Aorta (tissue), 5 donors: ENCODE measurements at places on chromosomes 3 and 15.

DNA sequence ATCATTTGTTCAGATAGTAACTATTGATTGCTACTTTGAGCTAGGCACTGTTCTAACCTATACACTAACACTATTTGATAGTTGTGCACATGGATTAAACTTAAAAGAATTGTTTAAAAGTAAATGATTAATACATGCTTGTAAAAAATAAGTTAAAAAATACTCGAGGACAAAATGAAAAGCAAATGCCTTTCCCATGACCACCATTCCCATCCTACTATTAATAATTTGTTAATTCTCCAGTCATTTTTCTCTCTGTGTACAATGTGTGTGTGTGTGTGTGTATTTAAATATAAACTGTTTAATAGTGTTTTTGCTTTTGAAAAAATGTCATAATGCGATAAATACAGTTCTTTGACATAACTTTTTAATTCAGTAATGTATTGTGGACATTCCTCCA is 78.7 kb upstream of the KCNMB2 start:
- DNase-seq = no peak

DNA sequence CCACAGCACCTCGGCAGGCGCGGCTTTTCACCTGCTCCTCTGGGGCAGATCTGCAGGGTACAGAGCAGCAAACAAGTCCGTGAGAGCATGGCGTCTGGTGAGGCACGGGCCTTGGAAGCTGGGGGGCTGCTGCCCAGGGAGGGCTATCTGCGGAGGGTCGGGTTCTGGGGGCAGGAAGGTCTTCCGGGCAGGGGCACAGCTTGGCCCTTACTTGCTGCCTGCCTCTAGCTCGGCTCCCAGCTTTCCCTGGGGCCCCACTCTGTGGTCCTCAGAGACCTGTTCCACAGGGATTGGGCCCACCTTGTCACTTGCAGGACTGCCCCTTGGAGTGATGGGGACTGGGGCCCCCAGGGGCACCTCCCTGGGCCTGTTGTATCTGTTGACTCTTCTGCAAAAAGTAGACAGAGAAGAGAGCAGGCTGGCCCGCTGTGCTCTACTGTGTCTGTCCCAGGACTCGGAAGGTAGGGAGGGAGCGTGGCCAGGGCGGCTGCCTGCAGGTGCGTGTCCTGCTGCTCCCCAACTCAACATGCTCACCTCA is 84.1 kb downstream of the TBC1D2B start:
- no peak for DNase-seq

- no peak for DNase-seq
Measured at GRCh38 chr15:56960116-56960515, 41.7 kb downstream of the TCF12 start.

DNA sequence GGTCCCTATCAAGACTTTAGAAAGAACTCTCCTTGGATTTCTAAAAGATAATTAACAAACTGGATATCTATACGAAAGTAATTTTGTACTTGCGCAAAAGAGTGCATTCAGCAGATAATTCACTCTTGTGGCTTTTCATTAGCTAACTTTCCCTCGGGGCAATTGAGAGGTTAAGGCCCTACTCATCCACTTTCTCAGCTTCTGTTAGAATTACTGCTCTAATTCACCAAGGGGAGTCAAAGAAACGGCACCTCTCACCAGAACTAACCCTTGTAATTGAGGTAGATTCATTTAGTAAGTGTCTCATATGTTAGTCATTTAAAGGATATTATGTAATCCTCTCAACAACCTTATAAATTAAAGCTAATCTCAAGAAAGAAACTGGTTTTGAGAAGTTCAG is 22.5 kb upstream of the MB21D2 start:
- no peak for DNase-seq

- DNase-seq = no peak
Measured at GRCh38 chr3:180922242-180922641, 9.8 kb downstream of the FXR1 start.

DNA sequence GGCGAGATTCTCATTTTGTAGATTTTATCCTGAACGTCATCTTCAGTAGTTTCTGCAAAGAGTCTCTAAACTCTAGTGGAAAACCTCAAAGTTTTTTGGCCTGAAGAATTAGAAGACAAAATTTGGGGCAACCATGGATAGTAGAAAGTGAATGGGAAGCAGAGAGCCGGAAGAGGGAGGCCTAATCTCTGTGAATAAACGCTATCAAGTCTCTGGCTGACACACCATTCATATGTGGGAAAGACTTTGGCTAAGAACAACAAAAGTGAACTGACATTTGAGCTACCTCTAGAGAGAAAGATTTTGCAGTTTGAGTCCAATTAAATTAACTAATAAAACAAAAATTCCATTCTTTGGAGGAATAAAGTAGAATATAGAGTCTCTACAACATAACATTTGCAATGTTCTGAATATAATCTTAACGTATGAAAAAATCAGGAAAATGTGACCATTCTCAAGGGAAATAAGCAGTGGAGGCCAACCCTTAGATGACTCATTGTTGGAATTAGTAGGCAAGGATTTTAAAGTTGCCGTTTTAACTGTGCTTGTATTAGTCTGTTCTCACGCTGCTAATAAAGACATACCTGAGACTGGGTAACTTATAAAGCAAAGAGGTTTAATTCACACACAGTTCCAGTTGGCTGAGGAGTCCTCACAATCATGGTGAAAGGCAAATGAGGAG is 184.6 kb downstream of the C3orf38 start:
- DNase-seq = no peak

GRCh38 chr3:58421004-58421403 is 12.6 kb downstream of the PDHB start:
- no peak for DNase-seq

DNA sequence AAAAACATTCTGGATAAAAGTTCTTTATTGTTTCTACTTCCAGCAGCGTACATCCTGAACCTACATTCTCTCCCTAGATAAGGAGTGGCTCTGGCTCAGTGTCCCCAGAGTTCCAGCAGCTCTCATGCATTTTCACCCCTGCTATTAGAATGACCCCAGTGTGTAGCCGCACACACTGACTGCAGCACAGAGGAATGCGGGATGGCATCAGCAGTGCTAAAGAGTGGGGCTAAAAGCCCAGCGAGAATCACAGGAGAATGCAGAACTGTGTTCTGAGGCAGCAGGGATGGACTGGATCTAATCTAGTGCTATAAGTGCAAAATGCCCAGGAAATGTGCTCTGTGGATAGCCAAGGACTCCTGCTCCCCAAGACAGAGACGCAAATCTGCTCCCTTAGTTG is 66.4 kb upstream of the TJP1 start:
- DNase-seq = no peak

GRCh38 chr3:175146258-175146657 is 287.1 kb downstream of the NAALADL2 start:
- DNase-seq = no peak

- DNase-seq = no peak
Measured at GRCh38 chr3:14518893-14519292, 21.2 kb downstream of the GRIP2 start.
